SK-N-SH treated with all-trans-retinoic acid at 6 μM for 48 hours (cell line): ENCODE measurements at places on chromosomes 6 and 20.

DNA sequence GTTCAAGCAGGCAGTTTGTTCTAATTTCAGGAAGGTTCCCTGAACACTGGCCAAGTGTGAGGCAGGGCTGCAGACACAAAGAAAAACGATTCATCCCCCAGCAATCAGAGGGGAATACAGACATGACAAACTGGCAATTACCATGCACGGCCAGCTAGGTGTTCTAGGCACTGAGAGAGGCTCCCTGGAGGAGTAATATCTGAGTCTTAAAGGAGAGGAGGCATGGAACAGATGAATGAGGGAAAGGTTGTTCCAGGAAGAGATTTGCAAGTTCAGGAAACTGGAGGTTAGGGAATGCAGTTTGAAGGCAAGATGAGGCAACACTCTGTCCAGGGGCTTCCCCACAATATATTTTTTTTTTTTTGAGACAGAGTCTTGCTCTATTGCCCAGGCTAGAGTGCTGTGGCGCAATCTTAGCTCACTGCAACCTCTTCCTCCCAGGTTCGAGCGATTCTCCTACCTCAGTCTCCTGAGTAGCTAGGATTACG lies 11.1 kb downstream of the RRAGD start:
- ATAC-seq = no peak

GRCh38 chr20:62472138-62472940 lies 3.5 kb downstream of the GATA5 start:
- ATAC-seq = no peak

DNA sequence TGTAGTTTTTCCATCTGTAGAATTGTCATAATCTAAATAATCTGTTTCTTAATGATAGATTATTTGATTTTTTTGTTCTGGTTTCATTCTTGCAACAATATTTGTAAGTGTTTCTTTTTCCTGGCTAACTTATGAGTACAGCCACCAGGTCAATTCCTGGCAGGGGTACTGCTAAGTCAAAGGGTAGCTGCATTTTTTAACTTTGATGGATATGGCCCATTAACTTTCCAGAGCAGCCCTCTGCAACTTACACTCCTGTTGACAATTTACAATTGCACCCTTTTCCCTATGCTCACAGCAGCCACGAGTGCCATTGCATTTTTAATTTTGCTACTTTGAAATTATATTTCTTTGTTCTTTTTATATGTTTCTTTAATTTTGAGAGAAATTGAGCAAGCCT lies 209.3 kb upstream of the CST7 start:
- no peak for ATAC-seq

DNA sequence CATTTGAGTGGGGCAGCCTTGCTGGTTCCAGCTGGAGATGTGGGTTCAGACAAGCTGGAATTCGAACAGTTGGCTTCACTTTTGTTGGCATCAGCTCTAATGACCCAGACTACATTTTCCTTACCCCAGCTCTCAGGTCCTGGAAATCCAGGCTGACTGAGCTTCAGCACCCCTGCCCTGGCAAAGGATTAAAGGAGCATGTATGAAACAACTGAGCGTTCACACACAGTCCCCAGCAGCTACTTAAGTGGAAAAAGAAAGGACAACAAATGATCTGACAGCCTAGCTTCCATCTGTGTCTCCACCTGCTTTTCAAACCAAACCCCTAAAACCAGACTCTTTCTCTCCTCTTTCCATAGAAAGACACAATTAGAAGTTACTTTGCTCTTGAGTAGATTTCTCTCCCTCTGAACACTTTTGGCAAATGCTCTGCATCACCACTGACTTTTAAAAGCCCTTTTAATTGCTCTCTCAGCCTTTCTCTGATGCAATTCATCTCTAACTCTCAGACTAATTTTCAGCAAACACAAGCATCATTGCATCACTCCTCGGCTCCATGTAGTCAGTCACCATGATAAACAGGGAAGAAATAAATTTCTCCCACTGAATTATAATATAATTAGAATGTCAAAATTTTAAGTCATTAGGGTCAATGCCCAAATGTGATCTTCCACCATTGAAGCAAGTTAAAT lies 28.1 kb downstream of the ROS1 start:
- ATAC-seq = no peak

GRCh38 chr6:40343877-40344565 lies 243.1 kb downstream of the LRFN2 start:
- no peak for ATAC-seq

DNA sequence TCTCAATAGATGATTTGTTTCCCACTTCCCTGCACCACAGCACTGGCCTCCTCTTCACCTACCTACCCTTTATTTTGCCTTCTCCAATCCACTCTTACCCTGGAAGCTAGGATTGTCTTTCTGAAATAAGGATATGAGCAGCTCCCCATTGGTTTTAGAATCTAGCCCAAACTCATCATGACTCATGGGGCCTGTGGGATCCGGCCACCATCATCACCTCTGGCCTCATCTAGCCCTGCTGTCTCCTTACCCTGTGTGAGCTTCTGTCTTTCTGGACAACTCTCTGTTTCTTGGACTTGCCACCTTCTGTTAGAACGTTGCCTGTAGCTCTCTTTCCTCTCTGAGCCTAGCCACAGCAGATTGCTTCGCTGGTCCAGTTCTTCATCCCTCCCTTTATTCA lies 277.1 kb downstream of the PAX1 start:
- ATAC-seq = no peak
